ENCODE measurements at places on chromosomes 6 and 20.

- DNase-seq, result no peak
Measured at GRCh38 chr20:11118802-11119380, 445.1 kb upstream of the JAG1 start.

GRCh38 chr20:41125530-41126457 lies 11.5 kb upstream of the PLCG1 start:
- DNase-seq, result no peak

DNA sequence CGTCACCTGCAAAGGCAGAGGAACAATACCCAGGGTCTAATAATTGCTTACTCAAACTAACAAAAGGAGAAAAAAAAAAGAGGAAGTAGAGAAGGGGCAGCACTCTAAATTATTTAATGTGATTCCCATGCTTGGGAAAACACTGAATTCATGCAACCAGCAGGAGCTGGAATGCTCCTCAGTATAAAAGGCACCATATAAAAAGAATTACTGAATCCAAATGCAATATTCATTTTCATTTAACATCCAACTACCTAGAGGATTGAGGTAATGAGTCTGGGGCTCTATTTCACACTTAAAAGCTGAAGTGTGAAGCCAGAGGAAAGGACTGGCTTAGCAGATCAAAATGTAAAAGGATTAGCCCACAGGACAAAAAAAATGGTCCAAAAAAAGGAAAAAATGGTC lies 8.7 kb downstream of the B4GALT5 start:
- no peak for DNase-seq

DNA sequence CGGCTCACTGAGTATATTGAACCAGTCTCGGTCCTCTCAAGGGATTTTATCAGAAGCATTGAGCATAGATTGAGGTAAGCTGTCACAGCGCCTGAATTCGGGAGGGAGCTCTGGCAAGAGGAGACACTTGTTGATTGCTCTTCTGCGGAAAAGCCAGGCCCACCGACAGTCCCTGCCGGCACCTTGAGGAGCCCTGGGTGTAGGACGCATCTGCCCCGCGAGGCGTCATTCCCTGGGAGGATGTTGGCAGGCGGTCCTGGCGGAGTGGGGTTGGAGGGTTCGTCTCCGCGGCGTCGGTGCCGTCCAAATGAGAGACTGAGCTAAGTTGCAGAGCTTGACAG lies 843 bp downstream of the FBXO9 start:
- no peak for DNase-seq

- DNase-seq, result no peak
Measured at GRCh38 chr20:42110301-42110700, 492.1 kb upstream of the CHD6 start.

DNA sequence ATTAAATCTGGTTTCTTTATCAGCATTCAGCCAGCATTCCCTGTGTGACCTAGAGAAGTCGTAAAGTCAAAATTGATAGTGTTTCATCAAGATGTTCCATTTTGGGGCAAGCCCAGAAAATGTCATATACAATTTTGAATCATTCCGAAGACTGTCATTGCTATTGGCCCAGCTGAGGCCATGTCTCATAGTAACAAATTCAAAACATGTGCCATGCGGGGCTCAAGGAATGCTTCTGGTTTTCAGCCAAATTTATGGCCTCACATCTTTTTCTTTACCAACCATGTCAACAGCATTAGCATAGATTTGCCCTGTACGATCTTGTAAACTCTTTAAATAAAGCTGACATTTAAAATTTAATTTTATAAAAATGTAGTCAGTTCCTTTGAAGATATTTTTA lies 314.7 kb downstream of the PAX1 start:
- no peak for DNase-seq

GRCh38 chr20:47405775-47406325 lies 49.4 kb upstream of the ZMYND8 start:
- DNase-seq, result no peak

- no peak for DNase-seq
Measured at GRCh38 chr6:104957301-104958177, 632 bp downstream of the LIN28B start.

DNA sequence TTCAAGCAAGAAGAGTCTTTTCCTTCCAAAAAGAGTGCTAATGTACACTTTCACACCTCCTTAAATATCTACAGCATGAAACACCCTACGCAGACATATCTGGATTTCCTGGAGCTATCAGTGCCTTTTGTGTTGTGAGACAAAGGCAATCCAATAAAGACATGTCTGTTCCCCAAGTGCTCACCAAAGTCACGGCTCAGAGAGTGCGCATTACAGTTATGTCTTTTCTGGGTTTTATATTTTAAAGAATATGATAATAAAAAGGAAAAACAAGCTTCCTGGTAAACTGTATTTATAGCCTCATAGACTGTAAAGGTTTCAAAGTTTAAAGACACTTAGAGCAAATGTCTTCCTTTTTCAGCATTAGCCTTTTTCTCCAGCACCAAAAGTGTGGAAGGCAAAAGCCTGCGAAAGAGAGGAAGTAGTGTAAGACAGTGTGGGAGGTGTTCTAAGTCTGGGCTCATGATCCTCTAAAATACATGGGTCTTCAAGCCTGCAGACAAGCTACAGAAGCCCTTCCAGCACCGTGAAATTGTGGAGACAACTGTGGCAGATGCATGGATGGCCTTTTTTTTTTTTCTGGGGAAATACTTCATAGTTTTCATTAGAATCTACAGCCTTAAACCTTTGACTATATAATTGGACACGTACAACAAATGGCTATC lies 135.0 kb upstream of the SLC35B3 start:
- no peak for DNase-seq

DNA sequence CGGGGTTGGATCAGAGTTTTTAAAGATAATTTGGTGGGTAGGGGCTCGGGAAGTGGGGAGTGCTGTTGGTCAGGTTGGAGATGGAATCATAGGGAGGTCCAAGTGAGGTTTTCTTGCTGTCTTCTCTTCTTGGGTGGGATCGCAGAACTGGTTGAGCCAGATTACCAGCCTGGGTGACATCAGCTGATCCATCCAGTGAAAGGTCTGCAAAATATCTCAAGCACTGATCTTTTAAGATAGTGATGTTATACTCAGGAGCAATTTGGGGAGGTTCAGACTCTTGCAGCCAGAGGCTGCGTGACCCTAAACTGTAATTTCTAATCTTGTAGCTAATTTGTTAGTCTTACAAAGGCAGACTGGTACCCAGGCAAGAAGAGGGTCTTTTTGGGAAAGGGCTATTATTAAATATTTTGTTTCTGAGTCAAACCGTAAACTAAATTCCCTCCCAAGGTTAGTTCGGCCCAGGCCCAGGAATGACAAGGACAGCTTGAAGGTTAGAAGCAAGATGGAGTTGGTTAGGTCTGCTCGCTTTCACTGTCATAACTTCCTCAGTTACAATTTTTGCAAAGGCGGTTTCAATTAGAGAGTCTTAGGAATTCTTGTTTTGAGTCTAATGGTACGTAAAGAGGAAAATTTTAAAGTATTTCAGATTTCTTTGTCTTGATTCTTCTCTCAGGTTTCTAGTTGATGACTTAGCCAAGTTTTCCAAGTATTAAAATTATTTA lies 53.1 kb downstream of the SCAF8 start:
- DNase-seq, result no peak

GRCh38 chr6:20835315-20836010 lies 301.2 kb downstream of the CDKAL1 start:
- DNase-seq, result no peak

DNA sequence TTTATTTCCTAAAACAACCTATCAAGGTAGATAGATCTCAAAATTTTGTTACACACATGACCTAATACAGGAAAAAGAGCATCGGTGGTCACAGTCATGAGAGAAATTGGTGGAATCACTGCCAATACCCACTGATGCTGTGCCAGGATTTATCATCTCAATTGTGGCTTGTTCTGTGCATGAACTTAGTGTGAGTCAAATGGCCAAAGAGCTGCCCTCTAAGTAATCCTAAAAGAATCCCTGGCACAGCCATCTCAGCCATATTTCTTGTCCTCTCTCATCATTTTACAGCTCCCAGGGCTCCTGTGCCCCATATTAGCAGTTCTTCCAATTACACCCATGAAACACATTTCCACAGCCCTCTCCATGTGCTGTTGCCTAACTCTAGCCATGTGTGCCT lies 6.1 kb downstream of the GSTA5 start:
- DNase-seq, result no peak

DNA sequence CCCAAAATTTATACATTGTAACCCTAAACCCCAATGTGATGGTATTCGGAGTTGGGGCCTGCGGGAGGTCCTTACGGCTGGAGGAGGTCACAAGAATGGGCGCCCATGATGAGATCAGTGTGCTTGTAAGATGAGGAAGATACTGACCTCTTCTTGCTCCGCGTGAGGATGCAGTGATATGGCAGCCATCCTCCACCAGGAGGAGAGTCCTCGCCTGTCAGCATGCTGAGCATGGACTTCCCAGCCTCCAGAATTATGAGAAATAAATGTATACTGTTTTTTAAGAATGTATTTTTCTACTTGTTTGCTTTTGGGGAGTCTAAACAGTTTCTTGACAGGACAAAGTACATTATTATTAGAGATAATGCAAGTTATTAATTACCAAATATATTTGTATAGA lies 8.7 kb upstream of the SYNDIG1 start:
- no peak for DNase-seq

DNA sequence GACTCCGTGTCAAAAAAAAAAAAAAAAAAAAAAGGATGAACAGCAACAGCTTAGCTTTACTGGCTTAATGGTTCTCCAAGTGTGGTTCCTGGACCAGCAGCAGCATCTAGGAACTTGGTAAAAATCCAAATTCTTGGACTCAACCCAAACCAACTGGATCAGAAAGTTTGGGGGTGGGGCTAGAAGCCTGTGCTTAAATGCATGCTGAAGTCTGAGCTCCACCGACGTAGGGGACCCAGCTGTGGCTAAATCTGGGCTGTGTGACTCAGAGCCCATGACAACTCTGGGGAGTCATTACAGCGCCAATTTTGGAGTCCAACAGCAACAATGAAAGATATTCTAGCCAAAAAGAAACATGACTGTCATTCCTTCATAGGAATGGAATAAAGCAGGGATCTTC lies 13.6 kb upstream of the CHD6 start:
- DNase-seq, result no peak

GRCh38 chr20:10654630-10655029 lies 19.2 kb downstream of the JAG1 start:
- no peak for DNase-seq

- no peak for DNase-seq
Measured at GRCh38 chr6:38676236-38676973, 26.5 kb downstream of the GLO1 start.

GRCh38 chr6:6001443-6001842 lies 5.3 kb downstream of the NRN1 start:
- DNase-seq, result no peak

DNA sequence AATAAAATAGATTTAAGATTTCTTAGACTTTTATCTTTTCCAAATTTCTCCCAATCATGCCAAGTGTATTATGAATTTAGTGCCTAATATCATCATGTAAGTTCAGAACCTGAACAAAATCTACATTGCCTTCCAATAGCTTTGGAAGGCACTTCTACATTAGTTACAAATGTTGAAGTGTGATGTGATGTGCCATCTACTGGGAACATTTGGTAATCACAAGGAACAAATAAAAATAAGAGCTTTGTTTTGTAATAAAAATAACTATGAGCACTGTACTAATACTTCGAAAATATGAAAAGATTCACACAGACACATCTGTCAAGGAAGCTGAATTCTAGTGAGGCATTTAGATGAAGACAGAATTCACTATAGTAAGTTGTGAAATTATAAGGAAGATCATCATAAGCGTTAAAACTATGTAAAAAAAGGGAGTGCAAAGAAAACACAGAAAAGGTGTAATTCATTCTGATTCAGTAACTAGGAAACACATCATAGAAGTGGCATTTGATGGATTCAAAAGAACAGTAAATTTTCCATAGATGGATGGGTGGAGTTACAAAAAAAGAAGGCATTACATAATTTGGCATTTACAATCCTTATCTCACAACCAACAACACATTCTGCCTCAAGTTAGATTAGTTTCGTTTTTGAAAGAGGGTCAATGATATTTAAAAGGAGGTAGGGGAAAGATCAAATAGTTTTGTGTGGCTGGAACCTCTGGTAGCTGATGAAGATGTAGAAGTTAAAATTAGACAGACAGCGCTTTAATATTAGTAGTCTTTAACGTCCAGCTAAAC lies 161.0 kb downstream of the ASCC3 start:
- no peak for DNase-seq

DNA sequence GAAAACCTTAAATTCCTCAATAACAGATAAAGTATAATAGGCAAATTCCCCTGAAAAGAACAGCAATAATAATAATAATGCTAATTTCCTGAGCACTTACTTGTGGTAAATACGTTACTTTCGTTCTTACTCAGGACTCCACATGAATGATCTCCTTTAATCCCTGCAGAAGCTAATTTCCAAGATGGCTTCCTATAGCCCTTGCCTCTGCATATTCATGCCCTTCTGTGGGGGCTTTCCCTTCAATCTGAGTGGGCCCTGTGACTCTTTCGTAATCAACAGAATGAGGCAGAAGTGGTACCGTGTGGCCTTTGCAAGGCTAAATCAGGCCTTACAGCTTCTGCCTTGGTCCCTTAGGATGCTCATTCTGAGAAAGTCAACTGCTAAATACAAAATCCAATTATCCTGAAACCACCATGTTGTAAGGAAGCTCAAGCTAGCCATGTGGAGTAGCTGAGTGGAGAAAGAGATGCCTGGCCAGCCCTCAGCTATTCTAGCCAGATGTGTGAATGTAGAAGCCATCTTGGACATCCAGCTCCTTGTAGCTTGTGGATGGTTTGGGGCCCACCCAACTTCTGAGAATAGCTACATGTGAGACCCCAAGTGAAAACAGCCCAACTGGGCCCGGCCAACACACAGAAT lies 50.5 kb downstream of the MCUR1 start:
- DNase-seq, result no peak

DNA sequence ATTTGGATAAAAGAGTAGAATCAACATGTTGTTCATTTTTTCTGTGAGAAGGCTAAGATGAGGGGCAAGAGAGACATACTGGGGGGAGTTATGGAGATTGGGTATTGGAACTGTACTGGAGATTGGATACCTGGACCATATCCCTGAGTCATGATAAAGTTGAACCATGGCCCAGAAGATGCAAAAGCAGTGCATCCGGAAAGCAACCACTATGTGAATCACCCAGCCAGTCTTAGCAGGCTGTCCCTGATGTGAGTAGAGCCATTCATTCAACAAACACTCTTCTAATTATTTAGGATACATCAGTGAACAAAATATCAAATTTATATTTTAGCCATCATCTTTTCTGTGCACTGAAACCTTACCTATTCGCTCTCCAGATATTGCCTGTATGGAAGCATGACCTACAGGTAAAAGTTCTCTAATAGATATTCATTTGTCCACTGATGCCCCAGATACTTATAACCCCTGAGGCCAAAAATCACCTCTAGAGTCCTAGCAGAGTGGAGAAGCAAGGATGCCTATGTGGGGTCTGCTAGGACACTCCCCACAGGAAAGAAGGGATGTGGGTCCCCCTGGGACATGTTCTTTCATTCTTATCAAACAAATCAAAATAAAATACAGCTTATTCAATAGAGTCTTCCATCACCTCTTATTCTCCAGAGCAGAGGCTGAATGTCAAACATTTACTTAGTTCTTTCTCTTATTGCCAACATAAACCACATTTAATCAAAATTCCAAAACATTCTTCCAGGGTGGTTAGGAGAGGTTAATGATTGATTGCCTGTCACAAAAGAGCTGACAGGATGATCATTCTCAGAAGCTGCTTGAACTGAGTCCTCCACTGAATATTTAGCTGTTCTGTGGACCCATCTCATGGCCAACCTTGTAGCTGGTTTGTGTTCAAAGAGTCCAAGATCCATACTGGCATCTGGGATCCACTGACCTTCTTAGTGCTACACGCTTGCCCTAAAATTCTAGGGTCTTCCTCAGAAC lies 37.0 kb upstream of the PKHD1 start:
- no peak for DNase-seq

Data from iPS DF 19.7 (cell line).